Activated CD4-positive, alpha-beta T cell treated with anti-CD3 and anti-CD28 coated beads, Interleukin-2, amount 10 ng/mL, durations not matched to agents 7 days and 5 days (primary cell): ENCODE measurements at places on chromosomes 16 and 17. TPM values are rescaled to one million over a fixed set of nuclear protein-coding genes. Genes with fewer than 3 reads are reported as not detected.
A peak's percentile ranks its signal among the peaks of the same experiment; 100 is the strongest.

The GNG13 gene
- total RNA-seq, result not detected

The FAHD1 gene
- total RNA-seq, result 11.3 TPM

DNA sequence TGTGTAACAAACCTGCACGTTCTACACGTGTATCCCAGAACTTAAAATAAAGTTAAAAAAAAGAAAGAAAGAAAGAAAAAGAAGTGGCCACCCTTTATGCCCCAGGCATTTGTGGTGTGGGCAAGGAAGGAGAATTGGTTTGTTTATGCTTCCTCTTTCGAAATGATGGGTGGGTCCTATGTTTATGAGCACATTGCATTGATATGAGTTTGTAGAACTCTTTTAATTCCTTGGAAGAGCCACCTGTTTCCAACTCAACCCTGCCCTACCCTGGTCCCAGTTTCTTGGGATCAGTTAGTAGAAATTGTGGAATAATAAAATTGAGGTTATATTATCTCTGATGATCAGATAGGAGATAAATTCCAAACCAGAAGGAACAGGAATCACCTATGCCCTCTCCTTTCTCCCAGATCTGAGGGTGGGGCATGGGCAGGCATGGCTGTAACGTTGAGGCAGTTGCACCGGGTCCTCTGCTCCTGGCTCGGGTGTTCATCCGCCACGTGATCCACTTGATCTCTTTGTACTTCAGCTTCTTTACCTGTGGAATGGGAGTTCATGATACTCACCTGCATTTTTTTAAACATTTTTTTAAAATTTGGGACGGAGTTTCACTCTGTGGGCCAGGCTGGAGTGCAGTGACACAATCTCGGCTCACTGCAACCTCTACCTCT lies 15.9 kb downstream of the CHAD start:
- DNase-seq, result no peak

DNA sequence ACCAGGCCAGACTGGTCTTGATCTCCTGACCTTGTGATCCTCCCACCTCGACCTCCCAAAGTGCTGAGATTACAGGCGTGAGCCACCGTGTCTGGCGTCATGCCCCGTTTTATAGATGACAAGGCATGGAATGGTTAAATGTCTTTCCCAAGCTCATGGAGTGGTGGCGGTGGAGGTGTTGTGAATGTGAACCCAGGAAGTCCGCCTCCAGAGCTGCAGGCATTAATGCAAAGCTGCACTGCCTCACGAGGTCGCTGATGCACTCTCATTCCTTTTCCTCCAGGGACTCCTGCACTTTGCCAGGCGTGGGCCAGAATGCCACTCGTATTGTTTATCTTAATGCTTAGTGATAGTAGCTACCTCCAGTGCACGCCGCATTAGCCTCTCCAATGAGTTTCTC lies 149.6 kb downstream of the WWOX start:
- DNase-seq, result no peak

DNA sequence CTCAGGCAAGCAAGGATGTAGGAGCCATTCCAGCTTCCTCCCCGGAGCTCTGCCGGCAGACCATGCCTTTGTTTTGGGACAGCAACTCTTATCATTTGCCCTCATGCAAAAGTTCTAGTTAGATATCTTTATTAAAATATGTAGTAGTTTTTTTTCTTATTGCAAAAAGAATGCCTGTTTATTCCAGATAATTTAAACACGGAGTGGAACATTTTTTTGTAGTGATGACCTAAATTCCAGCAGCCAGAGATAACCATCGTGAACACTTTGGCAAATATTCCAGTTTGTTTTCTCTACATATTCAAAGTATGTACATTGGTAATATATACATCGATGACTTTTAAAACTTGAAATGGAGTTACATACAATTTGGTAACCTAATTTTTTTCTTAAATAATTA lies 54.8 kb downstream of the CRISPLD2 start:
- no peak for DNase-seq

GRCh38 chr17:58533616-58534188 lies 19.3 kb upstream of the MTMR4 start:
- DNase-seq, result no peak

GRCh38 chr17:70813355-70813930 lies 644.1 kb downstream of the KCNJ2 start:
- DNase-seq, result no peak

- DNase-seq, result peak; percentile 53
These were observed 24.5 kb downstream of the PIK3R5 start for GRCh38 chr17:8940866-8941471.
